ENCODE measurements at places on chromosomes 16 and 17.

DNA sequence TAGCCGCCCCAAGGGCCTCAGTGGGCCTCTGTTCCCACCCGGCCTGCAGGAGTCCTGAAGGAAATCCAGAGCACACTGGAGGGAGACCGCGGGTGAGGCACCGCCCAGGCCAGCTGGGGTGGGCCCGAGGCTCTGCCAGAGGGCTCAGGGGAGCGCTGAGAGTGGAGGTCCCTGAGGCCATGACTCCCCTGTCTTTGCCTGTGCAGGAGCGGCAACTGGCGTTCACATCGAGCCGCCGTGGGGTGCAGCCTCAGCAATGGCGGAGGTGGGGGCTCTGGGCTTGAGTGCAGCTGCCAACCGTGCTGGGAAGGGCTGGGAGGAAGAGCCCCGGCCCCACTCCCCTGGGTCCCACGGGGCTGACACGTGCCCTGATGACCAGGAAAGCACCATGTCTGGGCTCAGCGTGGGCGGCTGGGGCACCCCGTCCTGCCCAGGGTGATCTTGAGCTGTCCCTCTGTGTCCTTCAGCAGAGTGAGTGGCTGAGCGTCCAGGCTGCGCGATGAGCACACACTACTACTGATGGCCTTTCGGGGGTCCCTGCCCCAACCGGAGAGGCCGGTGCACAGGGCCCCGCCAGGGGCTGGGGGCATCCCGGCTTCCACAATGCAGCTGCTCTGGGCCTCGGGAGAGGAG is 13.1 kb upstream of the MYO15B start:
- DNase-seq = no peak

DNA sequence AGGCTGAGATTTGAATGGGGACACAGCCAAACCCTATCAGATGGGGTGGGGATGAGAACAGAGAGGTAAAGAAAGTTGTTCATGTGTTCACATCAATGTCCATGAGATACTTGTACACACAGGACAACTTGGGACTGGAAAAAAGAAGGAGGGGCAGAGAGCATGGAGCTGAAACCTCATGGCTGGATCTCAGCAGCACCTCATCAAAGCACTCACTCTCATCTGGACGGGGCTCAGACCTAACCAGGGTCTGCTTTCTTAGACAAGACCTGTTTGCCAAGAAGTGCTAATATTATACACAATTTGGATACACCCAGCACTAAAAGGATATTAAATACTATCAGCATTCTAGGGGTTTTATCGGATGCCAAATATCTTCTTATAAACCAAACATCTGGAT is 399.8 kb downstream of the SLC39A11 start:
- no peak for DNase-seq

DNA sequence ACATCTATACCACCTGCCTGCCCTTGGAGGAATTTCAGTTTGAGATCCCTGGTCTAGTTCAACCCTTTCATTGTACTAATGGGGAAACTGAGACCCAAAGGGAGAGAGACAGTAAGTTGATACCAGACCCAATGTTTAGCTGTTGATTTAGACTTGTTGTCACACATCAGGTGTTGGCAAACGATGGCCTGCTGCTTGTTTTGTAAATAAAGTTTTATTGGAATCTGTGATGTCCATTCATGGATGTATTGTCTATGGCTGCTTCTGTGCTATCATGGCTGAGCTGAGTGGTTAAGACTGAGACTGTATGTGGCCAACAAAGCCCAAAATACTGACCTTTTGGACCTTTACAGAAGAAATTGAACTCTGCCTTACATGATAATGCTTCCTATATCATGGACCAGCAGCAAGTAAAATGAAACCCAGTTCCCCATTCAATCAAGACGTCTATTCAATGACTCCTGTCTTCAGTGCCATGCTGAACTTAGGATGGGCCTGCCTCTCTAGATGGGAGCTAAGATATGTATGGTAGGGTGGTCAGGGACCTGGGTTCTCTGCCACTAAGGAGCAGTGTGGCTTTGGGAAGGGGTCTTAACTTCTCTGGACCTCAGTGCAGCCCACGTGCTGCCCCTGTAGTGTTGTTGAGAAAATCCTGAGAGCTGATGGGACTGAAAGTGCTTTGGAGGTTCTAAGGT is 111.0 kb downstream of the IRX5 start:
- DNase-seq = no peak

DNA sequence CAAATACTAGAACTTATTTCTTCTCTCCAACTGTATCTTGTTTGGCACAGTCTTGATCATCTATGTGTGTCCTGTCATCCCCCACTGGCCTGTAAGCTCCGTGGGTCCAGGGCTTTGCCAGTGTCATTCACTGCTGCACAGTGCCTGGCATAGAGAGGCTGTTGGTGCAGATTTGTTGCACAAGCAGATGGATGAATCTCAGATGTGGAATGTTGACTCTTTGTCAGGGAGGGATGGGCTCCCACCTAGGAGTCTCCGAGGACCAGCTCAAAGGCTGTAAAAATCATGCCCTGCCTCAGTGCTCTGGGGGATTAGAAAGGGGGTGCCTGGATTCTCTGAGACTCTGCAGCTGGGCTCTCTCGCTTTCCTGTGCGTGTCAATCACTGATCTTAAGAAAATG is 60.6 kb downstream of the RAB11FIP4 start:
- no peak for DNase-seq

- DNase-seq = no peak
Observed at GRCh38 chr17:56690441-56691291, 97.2 kb downstream of the NOG start.

- DNase-seq = no peak
Observed at GRCh38 chr17:49821916-49822315, 26.0 kb downstream of the TAC4 start.

DNA sequence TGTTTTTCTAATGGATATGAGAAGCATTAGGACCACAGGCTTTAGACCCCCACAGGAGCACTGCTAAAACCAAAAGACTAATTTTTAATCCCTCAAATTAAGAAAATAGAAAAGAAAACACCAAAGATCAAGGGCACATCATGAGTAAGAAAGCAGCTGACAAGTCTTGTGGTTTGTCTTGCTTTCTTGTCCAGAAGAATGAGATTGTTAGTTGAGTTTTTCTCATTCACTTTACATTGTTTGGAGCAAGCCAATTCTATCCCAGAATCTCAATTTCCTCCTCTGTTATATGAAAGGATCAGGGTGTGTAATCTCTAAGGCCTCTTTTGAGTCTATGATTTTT is 899.0 kb downstream of the KCNJ2 start:
- DNase-seq = no peak

DNA sequence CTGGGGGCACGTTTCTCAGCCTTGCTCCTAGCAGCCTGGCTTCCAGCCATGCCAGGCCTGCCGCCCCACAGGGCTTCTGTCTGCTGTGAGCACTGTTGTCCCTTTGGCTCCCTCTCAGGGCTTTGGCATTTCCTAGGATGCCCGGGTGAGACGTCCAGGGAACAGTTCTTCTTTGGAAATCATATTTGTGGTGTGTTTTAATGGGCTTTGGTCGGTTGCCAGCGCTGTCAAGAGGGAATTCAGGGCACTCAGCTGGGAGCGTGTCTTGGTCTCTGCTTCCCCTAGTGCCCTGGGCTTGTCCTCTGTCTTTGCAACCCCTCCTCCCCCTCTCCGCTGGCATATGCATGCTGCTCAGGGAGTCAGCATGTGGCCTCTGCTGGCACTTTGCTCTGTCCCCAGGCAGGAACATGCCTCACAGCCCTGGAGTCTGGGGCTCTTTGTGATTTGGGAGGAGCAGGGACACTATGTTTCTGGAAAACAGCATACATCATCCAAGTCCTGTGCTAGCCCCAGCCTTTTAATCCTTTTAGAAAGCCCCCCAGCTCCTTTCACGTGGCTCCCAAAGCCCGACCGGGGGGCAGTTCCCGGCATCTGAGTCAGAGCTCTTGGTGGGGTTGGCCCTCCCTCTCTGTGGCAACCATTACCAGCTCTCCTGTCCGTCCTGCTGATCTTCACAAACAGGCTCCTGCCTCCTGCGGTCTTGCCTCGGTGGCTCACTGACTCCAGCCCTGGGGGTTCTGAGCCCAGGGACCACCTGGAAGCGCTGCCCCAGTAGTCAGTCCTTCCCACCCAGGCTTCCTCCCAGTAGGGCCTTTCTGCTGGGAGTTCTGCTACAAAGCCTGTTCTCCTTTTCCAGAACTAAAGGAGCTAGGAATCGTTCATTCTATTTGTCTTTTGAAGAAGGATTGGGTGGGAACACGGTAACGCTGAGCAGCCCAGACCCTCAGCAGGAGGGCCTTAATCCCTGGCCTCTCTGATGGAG is 26.7 kb downstream of the SAP30BP start:
- no peak for DNase-seq

DNA sequence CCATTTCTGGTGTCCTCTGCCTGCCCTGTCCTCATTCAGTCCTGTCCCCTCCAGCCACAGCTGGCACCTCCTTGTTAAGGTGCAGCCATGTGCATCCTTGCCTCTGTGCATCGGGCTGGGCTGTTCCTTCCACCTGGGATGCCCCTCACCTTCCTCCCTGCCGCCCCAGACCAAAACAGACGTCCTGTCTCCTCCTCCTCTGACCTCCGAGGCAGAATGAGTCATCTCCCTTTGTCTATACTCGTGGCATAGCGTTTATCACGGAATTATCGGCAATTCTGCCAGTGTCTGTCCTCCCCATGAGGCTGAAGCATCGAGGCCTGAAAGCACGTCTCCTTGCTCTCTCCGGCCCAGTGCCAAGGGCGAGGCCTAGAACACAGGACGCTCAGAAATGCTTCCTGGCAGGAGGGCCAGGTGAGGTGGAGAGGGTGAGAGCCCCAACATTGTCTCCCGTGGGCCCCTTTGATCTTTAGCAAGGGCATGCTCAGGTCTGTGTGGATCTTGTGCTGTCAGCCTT is 4.6 kb downstream of the RAI1 start:
- DNase-seq = no peak

- no peak for DNase-seq
Observed at GRCh38 chr16:77298418-77299360, 99.5 kb downstream of the SYCE1L start.

DNA sequence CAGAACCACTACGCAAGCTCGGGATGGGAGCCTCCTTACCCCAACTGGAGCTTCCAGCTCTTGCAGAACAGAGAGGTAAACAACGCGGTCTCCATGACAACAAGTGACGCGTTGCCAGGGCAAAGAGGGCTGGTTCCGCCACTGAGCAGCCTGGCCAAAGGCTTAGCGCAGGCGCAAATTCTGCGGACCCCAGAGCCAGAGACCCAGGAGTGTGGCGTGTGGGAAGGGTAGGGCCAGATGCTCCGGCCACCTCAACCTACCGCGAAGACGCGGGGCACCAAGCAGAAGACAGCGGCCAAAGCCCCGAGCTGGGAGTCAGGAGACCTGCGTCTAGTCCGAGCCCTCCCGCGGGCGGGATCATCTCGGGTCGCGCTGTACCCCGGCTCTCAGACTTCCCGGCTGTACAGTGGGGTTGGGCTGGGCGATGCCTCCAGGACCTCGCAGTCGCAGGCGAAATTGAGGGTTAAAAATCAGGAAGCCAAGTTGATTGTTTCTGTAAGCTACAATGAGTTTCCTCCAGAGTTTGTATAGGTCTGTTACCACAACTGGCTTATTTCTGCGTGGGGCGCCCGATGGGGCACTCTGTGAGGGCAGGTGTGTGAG is at the start of gene TEKT1:
Gene TEKT1, minus strand, starts transcription at position 69 of the 603 bp plus-strand sequence. CDS start 1,353 bp downstream, outside the sequence.
- peak; percentile 18 for DNase-seq

GRCh38 chr16:69187446-69188235 is 677 bp downstream of the SNTB2 start:
- DNase-seq = no peak

GRCh38 chr17:3610523-3610922 is 1.3 kb upstream of the TRPV1 start:
- DNase-seq = no peak

GRCh38 chr17:58364270-58364942 is 12.4 kb upstream of the SUPT4H1 start:
- no peak for DNase-seq

- DNase-seq = no peak
Observed at GRCh38 chr17:39813631-39814030, 50.5 kb downstream of the IKZF3 start.

DNA sequence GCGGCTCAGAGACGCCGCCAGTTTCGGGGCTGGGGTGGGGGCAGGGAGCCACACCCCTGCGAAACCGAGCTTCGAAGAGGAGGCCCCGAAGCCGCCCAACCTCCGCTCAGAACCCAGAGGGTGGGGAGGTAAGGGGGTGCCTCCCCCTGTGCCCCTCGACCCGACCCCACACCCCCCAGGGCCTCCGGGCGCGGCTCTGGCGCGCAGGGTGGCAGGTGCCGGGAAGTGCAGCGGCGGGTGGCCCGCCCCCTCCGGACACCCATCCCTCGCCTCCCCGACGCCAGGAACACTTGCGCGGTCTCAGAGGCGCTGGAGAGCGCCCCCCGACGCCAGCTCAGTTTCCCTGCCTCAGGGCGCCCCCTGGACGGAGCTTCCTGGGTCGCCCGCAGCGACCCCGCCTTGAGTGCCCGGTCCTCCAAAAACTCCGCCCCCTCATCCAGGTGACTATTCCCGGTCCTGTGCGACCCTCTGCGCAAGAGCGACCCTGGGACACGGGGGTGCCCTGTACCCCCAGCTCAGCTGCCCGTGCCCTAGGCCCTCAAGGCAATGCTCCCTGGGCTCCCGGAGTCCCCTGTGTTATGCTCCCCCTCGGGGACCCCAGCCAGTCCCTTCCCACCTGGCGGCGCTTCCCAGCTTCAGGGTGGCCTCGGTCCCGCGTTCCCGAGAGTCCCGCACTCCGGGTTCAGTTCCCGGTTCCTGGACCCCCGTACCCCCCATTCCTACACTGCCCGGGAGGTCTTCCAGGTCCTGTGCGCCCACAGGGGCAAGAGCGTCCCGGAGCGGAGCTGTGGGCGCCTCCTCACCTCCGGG is 562 bp downstream of the PPL start:
- peak; percentile 35 for DNase-seq

GRCh38 chr17:82302991-82303943 is 14.1 kb downstream of the CD7 start:
- DNase-seq = no peak

- DNase-seq = peak; percentile 32
Observed at GRCh38 chr17:68600931-68601564, at the start of gene FAM20A. TSS of gene FAM20A (minus strand) at chr17:68601367. CDS start at chr17:68600666, 701 bp downstream.

- DNase-seq = no peak
Observed at GRCh38 chr17:740240-741017, 8.0 kb downstream of the TLCD3A start.

DNA sequence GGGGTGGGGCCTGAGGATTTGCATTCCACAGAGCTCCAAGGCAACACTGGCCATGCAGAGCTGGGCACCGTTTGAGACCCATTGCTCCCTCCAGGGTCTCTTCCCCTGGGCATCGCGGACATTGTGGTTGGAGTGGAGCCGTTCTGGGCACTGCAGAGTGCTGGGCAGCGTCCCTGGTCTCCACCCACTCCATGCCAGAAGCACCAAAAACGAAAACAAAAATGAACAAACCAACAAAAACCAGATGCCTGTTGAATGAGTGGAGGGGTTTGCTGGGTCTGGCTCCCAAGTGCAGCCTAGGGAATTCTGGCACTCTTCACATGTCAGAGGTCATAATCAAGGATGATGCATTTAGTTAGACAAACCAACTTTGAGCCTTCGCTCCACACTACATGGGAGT is 17.9 kb downstream of the WNT9B start:
- no peak for DNase-seq

- DNase-seq = no peak
Observed at GRCh38 chr16:72362973-72363372, 191.0 kb upstream of the PMFBP1 start.

- no peak for DNase-seq
Observed at GRCh38 chr17:7014995-7015958, 2.9 kb downstream of the RNASEK start.

- no peak for DNase-seq
Observed at GRCh38 chr17:15741624-15742023, 9.5 kb downstream of the TBC1D26 start.

All from D721Med (cell line).